ENCODE measurements at places on chromosomes 4 and X.

DNA sequence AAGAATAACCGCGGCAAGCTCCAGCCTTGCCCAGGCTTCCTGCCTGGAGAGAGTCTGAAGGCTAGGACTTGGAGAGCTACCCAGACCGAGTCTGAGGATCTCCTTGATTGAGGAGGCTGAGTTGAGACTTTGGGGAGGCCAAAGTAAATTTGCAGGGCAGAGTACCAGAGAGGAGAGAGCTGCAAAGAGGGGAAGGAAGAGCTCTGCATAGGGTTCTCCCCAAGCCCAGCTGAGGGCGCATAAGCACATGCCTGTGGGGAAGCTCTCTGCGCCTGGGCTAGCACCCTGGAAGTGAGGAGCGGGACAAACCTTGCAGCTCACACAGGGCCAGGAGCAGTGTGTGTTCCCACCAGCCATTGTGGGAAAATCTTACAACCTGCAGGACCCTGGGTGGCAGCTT, 56.1 kb downstream of the FAM193A start:
- DNase-seq: no peak

- DNase-seq: no peak
Observed at GRCh38 chr4:147823130-147823529, 91.2 kb downstream of the ARHGAP10 start.

GRCh38 chr4:151475035-151475714, 66.2 kb downstream of the FHIP1A start:
- DNase-seq: no peak

DNA sequence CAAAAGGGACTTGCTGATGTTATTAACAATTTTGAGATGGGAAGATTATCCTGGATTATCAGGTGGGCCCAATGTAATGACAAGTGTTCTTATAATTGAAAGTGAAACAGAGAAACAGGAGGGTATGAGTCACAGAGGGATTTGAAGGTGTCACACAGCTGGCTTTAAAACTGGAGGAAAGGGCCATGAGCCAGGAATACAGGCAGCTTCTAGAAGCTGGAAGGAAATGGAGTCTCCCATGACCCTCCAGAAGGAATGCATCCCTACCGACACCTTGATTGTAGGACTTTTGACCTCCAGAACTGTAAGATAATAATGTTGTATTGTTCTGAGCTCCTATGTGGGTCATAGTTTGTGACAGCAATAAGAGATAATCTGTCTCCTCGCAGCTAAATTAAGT, 98.0 kb upstream of the STIM2 start:
- DNase-seq: no peak

DNA sequence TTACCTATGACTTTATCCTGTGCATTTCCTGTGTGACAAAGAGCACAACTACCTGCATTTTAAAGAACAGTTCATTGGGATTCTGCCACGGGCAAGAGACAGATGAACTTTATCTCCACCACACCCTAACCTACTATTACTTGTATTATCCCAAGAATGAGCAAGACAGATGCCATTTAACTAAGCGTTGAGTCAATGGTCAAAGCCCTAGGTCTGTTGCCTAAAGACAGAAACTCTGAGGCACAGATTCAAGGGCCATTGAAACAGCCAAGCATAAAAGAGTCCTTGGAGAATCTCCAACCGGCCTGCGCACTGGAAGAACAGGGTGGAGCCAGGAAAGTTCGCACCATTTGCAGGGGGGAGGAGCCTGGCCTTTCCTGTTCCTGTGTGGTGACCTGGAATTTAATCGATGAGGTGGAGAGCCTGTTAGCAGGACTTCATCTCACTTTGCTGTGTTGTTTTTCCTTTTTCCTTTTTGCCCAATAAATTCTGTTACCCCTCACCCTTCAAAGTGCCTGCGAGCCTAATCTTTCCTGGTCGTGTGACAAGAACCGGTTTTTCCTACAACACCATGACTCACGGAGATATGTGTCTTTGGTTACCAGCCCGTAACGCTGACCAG, 146.4 kb upstream of the DIAPH2 start:
- no peak for DNase-seq

DNA sequence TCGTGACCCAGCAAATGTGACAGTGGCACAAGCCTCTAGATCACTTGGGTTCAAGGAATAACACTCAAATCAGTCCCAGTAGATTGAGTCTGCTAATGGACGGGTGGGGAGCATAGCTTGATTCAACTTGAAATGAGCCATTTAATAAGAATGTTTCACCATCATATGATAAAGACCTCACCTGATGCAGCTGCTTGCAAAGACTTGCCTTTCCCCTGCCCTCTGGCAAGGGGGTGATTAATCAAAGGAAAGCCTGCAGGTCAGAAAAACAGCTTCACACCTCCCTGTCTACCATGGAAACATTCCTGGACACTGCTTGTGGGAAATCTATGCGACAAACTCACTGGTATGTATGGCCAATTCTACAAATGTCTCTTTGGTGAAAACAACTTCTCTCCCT, 54.5 kb downstream of the CD99L2 start:
- no peak for DNase-seq

- no peak for DNase-seq
Observed at GRCh38 chrX:140034916-140035315, 69.6 kb upstream of the CXorf66 start.

DNA sequence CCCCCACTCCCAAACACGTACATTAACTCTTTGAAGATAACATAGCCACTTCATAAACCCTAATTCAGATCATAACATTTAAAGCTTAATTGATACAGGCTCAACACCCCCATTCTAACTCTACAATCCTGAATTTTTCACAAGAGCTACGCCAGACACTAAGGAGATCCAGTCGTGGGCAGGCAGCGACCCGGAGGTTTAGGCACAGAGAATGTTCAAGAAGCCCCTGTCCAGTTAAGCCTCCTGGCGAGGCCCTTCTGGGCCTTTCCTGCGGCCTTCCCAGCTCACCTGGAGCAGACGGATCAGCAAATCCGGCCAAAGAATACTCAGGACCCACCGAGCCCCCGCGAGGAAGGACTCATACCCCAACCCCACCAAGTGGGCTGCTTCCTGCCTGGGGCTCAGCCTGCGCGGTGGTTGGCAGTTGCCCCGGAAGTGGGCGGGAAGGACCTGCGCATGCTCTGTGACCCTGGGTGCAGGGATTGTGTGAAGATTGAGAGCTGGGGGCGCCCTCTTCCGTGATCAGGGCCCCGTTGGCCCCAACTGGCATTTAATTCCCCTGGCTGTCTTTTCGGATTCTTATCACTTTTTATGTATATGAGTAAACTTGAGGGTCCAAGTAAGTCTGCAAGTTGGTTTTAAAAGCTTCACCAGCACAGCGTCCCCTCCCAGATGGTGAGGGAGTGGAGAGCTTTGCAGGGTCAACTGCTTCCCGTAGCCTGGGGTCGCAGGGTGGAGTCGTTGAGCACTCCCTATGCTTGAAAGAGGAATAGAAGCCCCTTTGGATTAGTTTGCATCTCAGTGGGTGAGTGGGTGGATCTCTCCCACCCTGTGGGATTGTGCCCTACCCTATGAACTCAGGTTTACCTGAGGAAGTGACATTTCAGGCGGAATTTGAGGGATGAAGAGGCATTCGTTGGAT, at the start of gene TRIM61:
TRIM61 (minus strand) TSS at position 415 of the 922 bp plus-strand sequence. CDS start 7,655 bp downstream, outside the sequence.
- DNase-seq: no peak

Measured in cortex of kidney (tissue), 1 donor.